ENCODE measurements at places on chromosomes 6 and 20.

- no peak for DNase-seq
Observed at GRCh38 chr20:32569380-32570305, 15.5 kb downstream of the NOL4L start.

DNA sequence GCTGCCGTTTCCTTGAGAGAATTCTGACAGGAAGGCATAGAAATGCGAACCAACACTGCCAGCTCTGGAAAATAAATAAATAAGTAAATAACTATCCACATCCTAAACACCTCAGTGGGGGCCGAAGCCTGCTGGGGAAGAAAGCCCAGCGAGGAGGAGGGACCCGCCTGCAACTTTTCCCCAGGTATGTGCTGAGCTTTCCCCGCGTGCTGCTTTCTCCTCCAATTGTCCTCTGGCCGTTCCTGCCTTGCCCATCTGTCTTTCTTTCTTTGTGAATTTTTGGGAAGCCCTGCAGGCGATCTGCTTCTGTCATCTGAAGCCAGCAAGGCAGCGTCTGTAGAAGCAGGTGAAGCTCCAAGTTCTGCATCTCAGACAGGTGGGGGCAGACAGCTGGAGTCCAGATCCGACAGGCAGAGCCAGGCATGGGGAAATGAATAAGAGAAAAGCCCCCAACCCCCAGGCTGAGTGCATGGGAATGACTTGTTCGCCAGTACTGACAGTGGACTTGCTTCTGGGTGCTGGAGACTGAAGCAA, 49.2 kb upstream of the IL17A start:
- DNase-seq = no peak

GRCh38 chr20:59006864-59007664, at the start of gene CTSZ:
TSS of gene CTSZ (minus strand) at chr20:59007254. CDS start at chr20:59007128, 126 bp downstream.
- DNase-seq = no peak

- DNase-seq = no peak
Observed at GRCh38 chr6:21885532-21886114, 292.1 kb downstream of the SOX4 start.

- DNase-seq = no peak
Observed at GRCh38 chr20:237489-237888, 10.4 kb downstream of the DEFB129 start.

GRCh38 chr6:128256095-128256494, 264.3 kb downstream of the PTPRK start:
- no peak for DNase-seq

- DNase-seq = no peak
Observed at GRCh38 chr6:164109770-164110140, 695.2 kb downstream of the QKI start.

GRCh38 chr20:10167594-10167993, 51.0 kb upstream of the SNAP25 start:
- DNase-seq = no peak

GRCh38 chr20:16158976-16159286, 414.3 kb downstream of the KIF16B start:
- no peak for DNase-seq

DNA sequence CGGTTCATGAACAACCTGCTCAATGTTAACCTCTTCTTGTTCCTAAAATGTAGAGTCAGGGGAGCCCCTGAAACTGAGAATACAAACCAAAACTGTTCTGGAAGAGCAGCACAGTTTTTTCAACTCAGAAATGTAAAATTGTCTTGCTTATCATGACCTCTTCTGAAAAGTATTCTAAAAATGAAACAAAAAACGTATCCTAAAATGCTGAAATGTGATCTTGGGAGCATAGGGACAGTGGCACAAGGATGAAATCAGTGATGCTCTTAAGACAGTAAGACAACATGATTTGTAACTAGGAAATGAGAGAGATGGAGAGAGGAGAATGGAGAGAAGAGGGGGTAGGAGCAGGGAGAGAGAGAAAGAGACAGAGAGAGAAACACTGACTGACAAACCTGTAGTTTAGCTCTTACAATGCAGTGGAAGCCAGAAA, 27.5 kb downstream of the NCOA7 start:
- no peak for DNase-seq
